ENCODE measurements at places on chromosomes 5 and 9. TPM values are rescaled to one million over a fixed set of nuclear protein-coding genes. Genes with fewer than 3 reads are reported as not detected.
A peak's percentile ranks its signal among the peaks of the same experiment; 100 is the strongest.

GRCh38 chr5:154758493-154758892 is 3.3 kb downstream of the LARP1 start:
- H3K4me3 ChIP-seq = peak overlapping the region; percentile 87
- peak overlapping the region; percentile 0 for H3K27ac ChIP-seq
- H3K4me1 ChIP-seq = peaks cover 50% of the 10 kb centered on the region
- H3K27me3 ChIP-seq = no peaks in the 10 kb centered on the region
- H3K36me3 ChIP-seq = no peaks in the 10 kb centered on the region

DNA sequence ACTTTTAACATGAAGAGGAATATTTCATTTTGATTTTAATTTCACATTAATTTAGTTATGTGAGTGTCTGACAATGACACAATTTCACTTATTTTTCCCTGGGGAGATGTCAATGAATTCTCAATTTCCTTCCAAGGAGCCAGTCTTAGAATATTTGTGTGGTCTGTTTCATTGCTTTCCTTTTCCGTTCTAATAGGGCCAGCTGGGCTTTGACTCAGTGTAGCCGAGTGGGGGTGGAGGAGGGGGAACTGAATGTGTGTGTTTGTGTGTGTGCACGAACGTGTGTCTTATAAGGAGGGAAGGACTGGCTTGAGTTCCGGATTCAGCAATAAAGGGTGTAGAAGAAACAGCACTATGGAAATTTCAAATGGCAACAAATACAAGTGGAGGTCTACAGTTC is 100.0 kb downstream of the BASP1 start:
- no peaks in the 10 kb centered on the region for H3K36me3 ChIP-seq
- H3K27ac ChIP-seq = peak overlapping the region; percentile 76
- no peaks in the 10 kb centered on the region for H3K27me3 ChIP-seq
- H3K4me1 ChIP-seq = peaks cover 40% of the 10 kb centered on the region
- no peak for DNase-seq

Gene GRIN3A
- 5.3 TPM for total RNA-seq

GRCh38 chr5:76016258-76016657 is 66.9 kb upstream of the SV2C start:
- H3K27me3 ChIP-seq = peaks cover 24% of the 10 kb centered on the region
- H3K36me3 ChIP-seq = no peaks in the 10 kb centered on the region
- H3K4me3 ChIP-seq = no peak overlapping the region

DNA sequence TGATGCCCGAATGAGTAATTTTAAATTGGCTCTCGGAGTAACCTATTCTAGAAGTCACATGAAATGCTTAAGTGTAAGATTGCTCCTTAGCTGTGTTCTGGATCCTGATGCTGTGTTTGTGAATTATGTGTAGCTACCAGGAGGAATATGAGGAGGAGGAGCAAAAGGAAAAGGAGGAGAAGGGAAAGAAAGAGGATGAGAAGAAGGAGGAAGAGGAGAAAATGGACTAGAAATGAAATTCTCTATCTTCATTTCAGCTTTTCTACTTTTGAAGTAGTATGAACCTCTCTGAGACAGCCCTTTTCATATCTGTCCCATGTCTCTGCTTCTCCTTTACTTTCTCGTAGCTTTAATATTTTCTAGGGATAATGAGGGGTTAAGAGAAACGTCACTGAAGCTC is 119.4 kb upstream of the ACTBL2 start:
- peaks cover 13% of the 10 kb centered on the region for H3K27me3 ChIP-seq
- H3K4me3 ChIP-seq = no peak overlapping the region
- no peak for DNase-seq
- H3K36me3 ChIP-seq = no peaks in the 10 kb centered on the region

- no peaks in the 10 kb centered on the region for H3K36me3 ChIP-seq
- H3K27me3 ChIP-seq = no peaks in the 10 kb centered on the region
- no peak for DNase-seq
- no peak overlapping the region for H3K27ac ChIP-seq
- peaks cover 6% of the 10 kb centered on the region for H3K4me1 ChIP-seq
- no peak overlapping the region for H3K4me3 ChIP-seq
Observed at GRCh38 chr9:86494644-86495111, 140.5 kb upstream of the TUT7 start.

GRCh38 chr9:89920131-89920530 is 315.3 kb downstream of the GADD45G start:
- no peak for DNase-seq
- H3K4me1 ChIP-seq = peaks cover 26% of the 10 kb centered on the region
- no peak overlapping the region for H3K4me3 ChIP-seq
- H3K27me3 ChIP-seq = peaks cover 13% of the 10 kb centered on the region
- H3K27ac ChIP-seq = no peak overlapping the region

- H3K4me3 ChIP-seq = no peak overlapping the region
- H3K27me3 ChIP-seq = no peaks in the 10 kb centered on the region
- no peaks in the 10 kb centered on the region for H3K36me3 ChIP-seq
- peaks cover 26% of the 10 kb centered on the region for H3K4me1 ChIP-seq
- no peak for DNase-seq
Observed at GRCh38 chr9:14560194-14560593, 133.0 kb downstream of the ZDHHC21 start.

DNA sequence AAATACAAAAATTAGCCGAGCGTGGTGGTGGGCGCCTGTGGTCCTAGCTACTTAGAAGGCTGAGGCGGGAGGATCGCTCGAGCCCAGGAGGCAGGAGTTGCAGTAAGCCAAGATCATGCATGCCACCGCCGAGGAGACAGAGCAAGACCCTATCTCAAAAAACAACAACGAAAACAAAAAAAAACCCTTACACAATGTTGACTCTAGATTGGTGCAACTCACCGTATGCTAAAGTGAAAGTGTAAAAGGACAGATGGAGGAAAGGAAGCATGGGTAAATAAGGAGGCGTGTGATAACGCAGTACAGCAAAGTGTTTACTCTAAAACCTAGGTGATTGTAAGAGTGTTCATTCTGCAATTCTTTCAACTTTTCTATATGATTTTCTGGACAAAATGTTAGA is 15.9 kb upstream of the RUFY1 start:
- H3K4me3 ChIP-seq = no peak overlapping the region
- peaks cover 3% of the 10 kb centered on the region for H3K27me3 ChIP-seq
- no peak for DNase-seq

- no peak for DNase-seq
- peaks cover 12% of the 10 kb centered on the region for H3K4me1 ChIP-seq
- no peaks in the 10 kb centered on the region for H3K36me3 ChIP-seq
- H3K4me3 ChIP-seq = peak overlapping the region; percentile 90
Observed at GRCh38 chr9:96567203-96567700, 52.4 kb downstream of the CDC14B start.

DNA sequence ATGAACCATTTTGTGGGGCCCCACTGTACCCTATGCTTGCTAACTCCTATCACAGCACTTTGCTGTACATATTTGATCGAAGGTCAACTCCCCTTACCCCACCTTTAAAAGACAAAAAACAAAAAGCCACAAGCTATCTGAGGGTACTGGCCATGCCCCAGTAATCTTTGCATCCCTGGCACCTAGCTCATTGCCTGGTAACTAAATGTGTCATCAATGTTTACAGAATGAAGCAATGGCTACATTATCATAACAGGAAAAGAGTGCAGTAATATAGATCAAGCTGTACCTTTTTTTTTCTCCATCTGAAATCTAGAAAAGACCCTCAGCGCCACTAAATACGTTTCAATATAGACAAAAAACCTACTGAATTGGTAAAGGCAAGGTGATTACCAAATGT is 188.0 kb downstream of the ELAVL2 start:
- no peak for DNase-seq
- no peak overlapping the region for H3K27ac ChIP-seq
- no peaks in the 10 kb centered on the region for H3K27me3 ChIP-seq
- no peaks in the 10 kb centered on the region for H3K36me3 ChIP-seq
- no peaks in the 10 kb centered on the region for H3K4me1 ChIP-seq
- no peak overlapping the region for H3K4me3 ChIP-seq

DNA sequence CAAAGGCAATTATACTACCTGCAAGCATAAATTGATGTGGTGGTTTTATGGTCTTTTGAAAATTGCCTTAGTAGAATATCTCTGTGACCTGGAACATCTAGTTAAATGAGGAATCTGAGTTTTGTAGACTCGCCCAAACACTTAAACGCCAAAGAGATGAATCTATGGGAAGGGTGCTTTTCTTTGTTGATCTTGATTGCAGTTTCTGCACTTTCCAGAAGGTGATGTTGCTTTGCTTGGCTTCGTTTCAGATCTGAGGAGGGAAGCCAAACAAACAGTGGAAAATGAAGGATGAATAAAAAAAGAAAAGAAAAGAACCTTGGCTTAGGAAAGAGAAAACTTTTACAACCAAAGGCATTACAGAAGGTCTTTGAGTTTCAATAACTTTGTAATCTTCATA is 1021.2 kb downstream of the NR2F1-AS1 start:
- no peak overlapping the region for H3K27ac ChIP-seq
- no peaks in the 10 kb centered on the region for H3K36me3 ChIP-seq
- H3K4me3 ChIP-seq = no peak overlapping the region
- H3K27me3 ChIP-seq = no peaks in the 10 kb centered on the region
- no peak for DNase-seq

GRCh38 chr5:153888781-153889180 is 149.9 kb downstream of the FAM114A2 start:
- no peaks in the 10 kb centered on the region for H3K4me1 ChIP-seq
- no peak for DNase-seq
- H3K27ac ChIP-seq = no peak overlapping the region
- H3K27me3 ChIP-seq = peaks cover 3% of the 10 kb centered on the region
- H3K4me3 ChIP-seq = no peak overlapping the region
- no peaks in the 10 kb centered on the region for H3K36me3 ChIP-seq

GRCh38 chr5:139639619-139640380 is 8.3 kb upstream of the CXXC5 start:
- no peak overlapping the region for H3K4me3 ChIP-seq
- DNase-seq = peak; percentile 63
- H3K4me1 ChIP-seq = peaks cover 74% of the 10 kb centered on the region
- H3K36me3 ChIP-seq = no peaks in the 10 kb centered on the region
- H3K27me3 ChIP-seq = no peaks in the 10 kb centered on the region
- peak overlapping the region; percentile 41 for H3K27ac ChIP-seq

Gene PAPPA
- total RNA-seq = 11.0 TPM

- DNase-seq = no peak
- no peaks in the 10 kb centered on the region for H3K36me3 ChIP-seq
- no peaks in the 10 kb centered on the region for H3K27me3 ChIP-seq
- H3K4me1 ChIP-seq = no peaks in the 10 kb centered on the region
- H3K4me3 ChIP-seq = no peak overlapping the region
Observed at GRCh38 chr5:33981408-33982162, 2.9 kb downstream of the SLC45A2 start.

DNA sequence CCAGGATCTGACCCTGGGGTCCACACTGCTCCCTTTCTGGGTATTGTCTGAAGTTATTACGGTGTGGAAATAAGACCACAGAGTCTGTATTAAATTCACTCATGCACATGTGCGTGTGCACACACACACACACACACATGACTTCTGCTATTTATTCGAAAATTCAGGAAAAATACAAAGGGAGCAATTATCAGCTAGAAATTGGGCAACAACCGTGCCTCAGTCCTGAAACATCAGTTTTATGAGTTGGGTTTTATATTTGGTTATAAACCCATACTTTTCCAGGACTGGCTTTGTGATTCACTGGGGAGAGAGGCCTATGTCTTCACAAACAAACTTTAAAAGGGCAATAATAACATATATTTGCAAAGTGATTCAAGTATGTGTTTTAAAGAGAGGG is 90.2 kb downstream of the ANGPTL2 start:
- H3K36me3 ChIP-seq = no peaks in the 10 kb centered on the region
- no peak for DNase-seq
- no peak overlapping the region for H3K4me3 ChIP-seq
- H3K27me3 ChIP-seq = no peaks in the 10 kb centered on the region

Gene PCA3
- 0.33 TPM for total RNA-seq

DNA sequence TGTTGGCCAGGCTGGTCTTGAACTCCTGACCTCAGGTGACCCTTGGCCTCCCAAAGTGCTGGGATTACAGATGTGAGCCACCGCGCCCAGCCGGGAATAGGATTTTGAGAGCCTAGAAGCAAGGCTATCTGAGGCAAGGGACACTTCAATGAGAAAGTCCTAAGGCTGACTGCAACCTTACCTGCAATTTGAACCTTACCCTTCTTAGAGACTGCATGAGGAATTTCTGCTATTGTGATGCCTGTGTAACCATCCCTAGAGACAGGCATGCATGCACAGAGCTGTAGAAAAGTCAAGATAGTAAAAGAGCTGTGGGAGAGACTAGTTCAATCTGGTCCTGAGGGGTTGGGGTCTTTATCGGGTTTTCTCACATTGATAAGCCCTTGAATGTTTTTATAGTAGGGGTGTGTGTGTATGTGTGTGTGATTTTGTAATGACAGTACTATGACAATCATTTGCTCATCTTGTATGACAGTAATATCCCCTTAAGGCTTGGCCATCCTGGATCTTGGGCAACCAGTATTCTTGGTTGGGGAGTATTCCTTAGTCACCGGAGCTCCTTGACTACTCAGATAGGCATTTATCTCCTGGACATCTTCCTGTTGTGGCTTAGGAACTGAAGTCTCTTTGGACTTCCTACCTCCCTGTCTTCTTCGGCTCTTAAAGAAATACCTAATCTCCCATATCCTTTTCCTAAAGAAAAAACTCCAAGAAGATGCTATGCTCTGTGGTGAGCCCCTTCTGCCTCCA is 11.2 kb downstream of the DNAJB5 start:
- peak overlapping the region; percentile 34 for H3K27ac ChIP-seq
- no peak overlapping the region for H3K4me3 ChIP-seq
- no peak for DNase-seq
- H3K4me1 ChIP-seq = peaks cover 6% of the 10 kb centered on the region
- H3K36me3 ChIP-seq = peaks cover 5% of the 10 kb centered on the region
- peaks cover 10% of the 10 kb centered on the region for H3K27me3 ChIP-seq

- H3K4me3 ChIP-seq = no peak overlapping the region
- H3K4me1 ChIP-seq = peaks cover 45% of the 10 kb centered on the region
- peaks cover 30% of the 10 kb centered on the region for H3K36me3 ChIP-seq
- H3K27ac ChIP-seq = no peak overlapping the region
Observed at GRCh38 chr5:14436801-14437542, 144.6 kb upstream of the OTULINL start.
